NCI-H69 (cell line): ENCODE measurements at places on chromosomes 1 and 21.

GRCh38 chr21:42306366-42307035, 8.7 kb downstream of the TFF3 start:
- DNase-seq = peak; percentile 96

DNA sequence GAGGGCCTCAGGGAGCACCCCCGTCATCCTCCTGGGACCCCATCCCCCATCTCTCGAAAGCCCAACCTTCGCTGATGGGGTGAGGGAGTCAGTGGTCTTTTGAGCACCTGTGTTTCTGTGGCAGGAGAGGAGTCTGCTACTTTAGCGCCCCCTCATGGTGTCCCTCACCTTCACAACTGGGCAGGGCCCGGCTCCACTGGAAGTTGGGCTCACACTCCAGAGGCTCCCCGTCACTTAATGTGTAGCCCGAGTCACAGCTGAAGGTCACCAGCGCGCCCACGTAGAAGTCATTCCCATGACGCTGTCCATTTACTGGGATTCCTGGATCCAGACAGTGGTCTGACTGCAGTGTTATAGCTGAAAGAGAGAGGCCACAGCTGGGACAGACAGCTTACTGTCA, 139.5 kb upstream of the HMGB4 start:
- peak; percentile 0 for DNase-seq

DNA sequence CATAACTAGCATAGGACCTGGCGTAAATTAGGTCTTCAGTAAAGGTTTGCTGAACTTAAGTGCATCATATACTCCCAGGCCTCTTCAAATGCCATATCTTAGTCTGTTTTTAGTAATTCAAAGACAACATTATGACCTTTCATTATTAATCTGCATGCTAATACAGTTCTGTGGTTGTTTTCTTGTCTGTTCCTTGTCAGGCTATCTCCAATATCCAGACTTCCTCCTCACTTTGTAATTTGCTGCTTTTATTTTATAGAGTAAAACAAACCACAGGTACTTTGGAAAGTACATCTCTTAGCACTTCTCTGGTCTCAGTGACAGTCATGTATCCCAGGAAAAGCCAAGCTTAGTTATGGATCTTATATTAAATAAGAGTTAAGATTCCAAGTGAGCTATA, 65.1 kb upstream of the BMP8A start:
- no peak for DNase-seq

- DNase-seq = no peak
Measured at GRCh38 chr1:94283462-94283861, 46.1 kb upstream of the ARHGAP29 start.

GRCh38 chr21:33844104-33844889, 71.3 kb downstream of the ATP5PO start:
- no peak for DNase-seq

DNA sequence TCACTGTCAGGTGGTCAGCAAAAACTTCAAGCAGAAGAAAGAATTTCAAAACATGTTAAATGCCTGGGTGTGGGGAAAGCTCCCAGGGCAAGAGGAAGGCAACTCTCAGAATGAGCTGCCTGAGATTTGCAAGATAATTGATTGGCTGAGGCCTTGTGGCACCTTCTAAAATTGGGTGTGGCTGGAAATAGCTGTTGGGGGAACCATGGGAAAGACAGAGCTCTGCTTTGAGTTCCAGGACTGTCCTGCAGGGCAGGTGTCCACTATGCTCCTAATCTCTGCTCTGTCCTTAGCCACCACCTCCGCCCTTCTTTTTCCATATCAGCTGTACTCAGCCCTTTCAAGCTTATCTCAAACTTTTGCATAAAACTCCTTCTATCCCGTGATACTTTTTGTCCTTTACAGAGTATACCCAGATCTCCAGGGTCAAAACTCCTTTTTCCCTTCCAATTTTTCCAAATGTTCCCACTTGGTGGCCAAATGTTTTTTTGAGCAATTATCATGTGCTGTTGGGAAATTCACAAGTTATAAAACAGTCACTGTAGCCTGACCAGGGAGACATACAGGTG, 23.8 kb upstream of the PPP2R5A start:
- no peak for DNase-seq

DNA sequence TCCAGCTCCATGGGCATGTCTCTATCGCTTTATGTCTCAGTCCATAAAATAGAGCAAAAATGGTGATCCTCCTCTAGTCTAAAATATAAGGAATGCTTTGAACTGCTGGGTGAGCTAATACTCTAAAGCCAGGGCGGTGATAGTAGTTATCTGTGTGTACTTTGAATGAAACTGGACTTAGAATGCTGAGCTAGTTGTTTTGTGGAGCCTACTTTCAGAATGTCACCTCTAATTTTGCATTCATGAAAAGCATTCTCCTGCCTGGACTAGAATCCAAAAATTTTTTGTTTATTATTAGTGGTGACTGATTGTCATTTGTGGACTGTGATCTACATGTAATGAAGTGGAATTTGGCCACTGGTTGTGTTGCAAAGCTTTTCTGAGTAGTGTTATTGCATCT, 241.6 kb upstream of the C1orf105 start:
- DNase-seq = no peak

DNA sequence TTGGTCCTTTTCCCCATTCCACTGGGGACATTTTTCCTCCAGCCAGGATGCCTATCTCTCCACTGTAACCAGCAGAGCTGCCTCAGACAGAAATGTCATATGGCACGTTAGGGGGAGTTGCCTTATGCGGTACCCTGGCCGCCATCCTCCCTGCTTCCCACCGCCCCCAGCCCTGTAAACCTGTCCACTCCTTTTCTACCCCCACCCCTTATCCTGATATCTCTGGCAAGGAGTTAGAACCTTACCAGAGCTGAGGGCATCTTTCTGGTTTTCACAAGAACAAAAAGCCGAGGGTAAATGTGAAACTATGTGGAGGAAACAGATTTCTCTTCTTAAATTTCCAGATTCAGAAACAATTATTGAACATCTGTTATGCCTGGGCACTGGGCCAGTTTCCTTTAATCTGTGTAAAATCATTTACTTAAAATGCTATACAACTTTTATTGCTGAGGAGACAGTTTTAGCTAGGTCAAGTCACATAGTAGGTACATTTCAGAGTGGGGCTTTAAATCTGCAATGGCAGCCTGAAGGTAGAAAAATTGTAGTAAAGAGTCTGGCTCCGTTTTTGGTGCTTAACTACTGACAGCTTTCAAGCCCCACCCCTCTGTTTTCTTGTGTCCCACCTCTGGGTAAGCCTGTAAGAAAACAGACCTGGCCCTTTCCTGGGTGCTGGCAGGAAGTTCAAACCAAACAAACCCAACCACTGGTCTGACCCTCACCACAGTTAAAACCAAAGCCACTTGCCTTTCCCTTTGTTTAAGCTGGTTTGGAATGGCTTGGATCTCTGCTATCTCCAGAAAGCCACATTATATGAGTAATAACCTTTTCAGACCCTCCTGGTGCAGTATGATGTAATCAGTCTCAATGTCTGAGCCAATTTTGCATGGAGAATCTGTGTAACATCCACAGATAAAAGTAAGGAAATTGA, 319.0 kb downstream of the HHAT start:
- peak; percentile 80 for DNase-seq

GRCh38 chr1:246384616-246385015, 122.5 kb downstream of the SMYD3 start:
- DNase-seq = no peak

GRCh38 chr1:159849626-159850366, 12.7 kb downstream of the VSIG8 start:
- DNase-seq = no peak

- peak; percentile 6 for DNase-seq
Measured at GRCh38 chr1:23194119-23194984, 22.9 kb downstream of the HTR1D start.

GRCh38 chr1:47682198-47682597, 244.4 kb downstream of the FOXD2 start:
- DNase-seq = no peak

- DNase-seq = peak; percentile 52
Measured at GRCh38 chr1:23644555-23644866, 47.1 kb upstream of the RPL11 start.

DNA sequence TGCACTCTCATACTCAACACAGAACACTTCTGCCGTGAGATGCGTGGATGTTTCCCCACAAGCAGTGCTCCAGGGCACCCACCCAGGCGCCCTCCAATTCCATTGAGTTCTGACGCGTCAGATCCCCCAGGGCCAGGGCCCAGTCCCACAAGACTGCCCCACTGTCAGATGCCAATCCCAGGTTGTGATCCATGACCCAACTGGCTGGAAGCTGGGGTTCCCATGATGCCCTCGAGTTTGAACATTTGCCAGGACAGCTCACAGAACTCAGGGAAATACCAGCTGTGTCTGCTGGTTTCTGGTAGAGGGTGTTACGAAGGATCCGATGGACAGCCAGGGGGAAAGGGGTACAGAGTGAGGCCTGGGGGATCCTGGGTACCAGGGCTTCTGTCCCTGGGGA, 58.4 kb downstream of the AGPAT3 start:
- DNase-seq = peak; percentile 43

DNA sequence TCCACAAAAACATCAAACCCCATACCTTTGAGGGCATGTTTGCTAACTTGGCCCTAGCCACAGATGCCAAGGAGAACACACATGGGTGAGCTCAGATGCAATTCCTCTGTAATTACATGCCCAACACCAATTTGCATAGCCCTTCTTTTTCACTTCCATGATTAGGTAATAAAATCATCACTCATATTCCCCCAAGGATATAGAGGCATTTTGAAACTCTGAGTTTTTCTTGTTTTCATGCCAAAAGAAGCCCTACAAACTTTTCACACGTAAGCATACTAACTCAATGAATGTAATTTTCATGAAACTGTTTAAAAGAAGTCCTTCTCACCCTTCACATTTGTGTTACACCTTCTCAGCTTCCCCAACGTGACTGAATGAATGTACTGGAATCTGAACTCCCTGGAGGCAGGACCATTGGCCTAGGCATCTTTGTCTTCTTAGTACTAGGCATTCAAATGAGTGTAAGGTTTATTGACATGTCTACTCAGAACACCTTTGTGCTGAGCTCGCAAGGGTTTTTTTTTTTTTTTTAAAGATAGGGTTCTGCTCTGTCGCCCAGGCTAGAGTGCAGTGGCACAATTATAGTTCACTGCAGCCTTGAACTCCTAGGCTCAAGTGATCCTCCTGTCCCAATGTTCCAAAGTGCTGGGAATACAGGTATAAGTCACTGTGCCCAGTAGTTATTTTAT, 31.0 kb downstream of the FBXO42 start:
- DNase-seq = peak; percentile 63

- no peak for DNase-seq
Measured at GRCh38 chr1:27564710-27565649, 39.0 kb downstream of the AHDC1 start.

DNA sequence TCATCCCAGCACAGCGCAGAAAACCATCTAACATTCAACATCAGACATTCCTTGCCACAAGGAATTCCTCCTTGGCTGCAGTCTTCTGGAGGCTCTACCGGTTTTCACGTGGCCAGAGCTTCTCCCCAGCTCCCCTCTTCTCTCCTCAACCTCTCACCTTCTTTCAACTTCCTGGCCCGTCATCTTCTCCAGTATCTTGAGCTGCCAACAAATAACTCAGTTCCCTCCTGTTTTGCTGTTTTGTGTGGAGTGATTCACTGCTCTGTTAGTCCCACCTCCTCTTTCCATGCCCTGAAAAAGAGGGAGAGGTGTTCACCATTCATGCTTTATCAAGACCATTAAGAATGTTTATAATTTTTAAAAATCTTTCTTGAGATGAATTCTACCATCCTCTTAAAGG, 32.6 kb downstream of the PIGM start:
- DNase-seq = no peak

DNA sequence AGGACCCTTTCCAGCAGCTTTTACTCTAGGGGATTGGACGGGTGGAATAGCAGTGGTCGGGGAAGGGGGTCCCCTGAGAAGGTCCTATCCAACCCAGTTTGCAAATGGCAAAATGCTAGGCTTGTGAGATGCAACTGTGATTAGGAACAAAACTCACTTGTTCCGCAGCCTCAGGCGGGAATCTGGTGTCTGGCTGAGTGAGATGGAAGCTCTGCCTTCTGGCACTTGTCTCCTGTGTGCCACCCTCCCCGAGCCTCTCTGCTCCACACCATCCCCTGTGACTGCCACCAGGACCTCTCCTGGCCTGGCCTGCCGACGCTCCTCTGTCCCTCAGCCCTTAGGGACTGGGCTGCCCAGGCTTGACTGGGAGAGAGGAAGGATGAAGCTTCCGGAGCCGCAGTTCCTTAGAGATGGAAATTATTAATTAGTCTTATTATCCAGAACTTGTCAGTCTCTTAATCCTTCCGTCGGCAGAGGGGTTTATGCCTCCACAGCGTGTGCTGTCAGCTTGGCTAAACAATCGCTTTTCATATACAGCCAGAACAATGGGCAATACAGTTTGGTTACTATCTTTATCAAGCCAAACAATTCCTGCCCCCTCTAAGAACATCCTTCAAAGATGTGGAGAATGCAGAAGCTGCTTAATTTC, 292.8 kb upstream of the VAMP3 start:
- DNase-seq = no peak

DNA sequence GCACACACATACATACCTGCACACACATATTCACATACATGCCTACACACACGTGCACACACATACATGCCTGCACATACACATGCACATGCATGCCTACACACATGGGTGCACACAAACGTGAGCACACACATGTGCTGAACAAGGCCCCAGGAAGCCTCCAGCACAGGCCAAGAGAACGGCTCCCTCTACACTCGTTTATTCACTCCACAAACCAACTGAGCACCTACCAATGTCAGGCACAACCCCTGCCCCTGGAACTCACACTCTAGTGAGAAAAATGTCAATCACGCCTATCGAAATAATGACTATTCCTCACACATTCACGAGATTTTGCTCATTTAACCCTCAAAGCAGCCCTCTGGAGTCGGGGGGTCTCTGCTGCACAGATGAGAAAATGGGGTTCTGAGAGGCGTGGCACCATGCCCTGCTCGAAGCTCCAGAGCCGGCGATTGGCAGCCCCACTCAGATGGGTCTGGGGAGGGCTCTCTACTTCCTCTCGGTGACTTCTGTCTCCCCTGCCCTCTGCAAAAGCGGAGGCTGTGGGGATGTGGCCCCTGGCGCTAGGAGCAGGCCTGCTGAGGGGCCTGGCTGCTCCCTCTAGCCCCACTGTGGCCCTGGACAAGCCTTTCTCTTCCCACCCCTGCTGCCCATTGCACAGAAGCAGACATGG, 90.2 kb upstream of the RUNX3 start:
- DNase-seq = no peak

DNA sequence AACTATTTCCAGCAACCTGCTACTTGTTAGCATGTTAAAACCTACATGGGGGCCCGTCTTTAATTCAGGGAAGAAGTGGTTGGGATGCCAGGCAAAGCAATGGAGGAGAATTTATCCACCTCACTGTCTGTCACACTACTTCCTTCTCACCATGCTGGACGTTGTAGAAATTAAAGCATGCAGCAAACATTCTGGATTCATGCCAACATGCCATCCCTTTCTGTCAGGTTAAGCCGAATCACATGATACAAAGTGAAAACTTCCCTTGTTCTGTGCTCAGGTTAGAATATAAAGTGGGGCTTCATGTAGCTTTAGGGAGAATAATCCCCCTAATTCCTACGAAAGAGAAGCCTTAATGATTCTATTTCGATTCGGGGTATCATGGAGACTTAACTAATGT, 95.5 kb downstream of the ERG start:
- no peak for DNase-seq

GRCh38 chr1:227913396-227913763, 34.4 kb downstream of the WNT9A start:
- DNase-seq = no peak
